ENCODE measurements at places on chromosomes 6 and 20.

DNA sequence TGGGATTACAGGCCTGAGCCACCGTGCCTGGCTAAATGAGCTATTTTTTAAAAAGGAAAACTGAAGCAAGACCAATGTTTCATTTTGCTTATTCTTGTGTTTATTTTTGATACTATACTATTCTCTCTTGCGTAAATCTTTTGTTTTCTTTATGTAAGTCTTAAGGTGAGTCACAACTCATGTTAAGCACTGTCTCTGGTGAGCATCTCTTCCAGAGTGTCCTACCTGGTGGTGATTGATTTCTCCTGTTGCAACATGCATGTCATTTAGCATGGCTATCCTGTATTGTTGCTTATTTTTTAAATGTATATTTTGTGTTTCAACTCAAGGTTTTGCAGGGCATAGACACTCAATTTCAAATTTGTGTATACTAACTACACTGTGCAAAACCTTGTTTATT is 336.0 kb downstream of the RFPL4B start:
- DNase-seq = no peak

- no peak for DNase-seq
Observed at GRCh38 chr20:19539191-19539590, 218.9 kb upstream of the RIN2 start.

GRCh38 chr20:46683011-46683667 is 6.1 kb downstream of the TP53RK start:
- DNase-seq = no peak

- no peak for DNase-seq
Observed at GRCh38 chr6:100959280-100959679, 78.2 kb upstream of the ASCC3 start.

DNA sequence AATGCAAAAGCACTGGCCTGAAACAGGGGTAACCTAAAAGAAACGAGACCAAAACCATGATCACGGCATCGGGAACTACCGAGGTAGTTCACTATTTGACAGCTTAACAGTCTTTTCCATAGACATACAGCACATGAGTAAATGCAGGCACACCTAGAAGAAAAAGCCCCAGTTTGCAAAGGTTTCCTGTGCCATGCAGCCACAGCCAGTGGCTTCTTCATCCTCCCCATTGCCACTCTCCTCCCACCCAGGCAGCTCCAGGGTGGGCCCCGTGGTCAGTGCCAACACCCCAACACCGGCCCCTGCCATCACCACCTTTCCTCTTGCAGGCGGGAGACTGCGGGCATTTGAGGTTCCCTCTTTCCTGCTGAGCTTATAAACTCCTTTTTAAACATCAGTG is 115.4 kb downstream of the SLC23A2 start:
- DNase-seq = no peak

GRCh38 chr6:235763-236360 is 56.4 kb upstream of the DUSP22 start:
- peak; percentile 88 for DNase-seq

DNA sequence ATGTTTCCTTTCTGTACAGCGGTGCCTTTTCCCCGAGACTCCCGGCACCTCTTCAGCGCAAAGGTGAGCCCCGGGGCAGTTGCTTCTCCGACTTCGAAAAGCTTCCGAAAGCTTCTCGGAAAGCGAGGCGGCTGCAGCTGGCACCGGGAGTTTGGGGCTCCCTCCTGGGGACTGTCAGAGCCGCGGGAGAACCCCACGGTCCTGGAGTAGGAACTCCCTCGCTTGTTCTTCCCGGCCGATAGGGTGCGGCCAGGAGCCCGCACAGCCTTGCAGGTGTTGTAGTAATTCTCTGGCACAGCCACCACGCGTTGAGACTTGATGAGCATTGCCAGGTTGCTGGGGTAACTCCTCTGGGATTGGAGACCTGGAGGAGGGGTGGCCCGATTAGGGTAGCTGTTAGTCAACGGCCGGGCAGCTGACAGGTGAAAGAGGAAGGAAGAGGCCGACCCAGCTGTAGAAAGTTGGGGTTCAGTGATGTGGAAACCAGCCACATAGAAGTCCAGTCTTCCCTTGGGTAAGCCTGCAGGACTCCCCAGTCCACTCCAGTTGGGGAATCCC is 721 bp downstream of the KDM1B start:
- DNase-seq = peak; percentile 66

- DNase-seq = no peak
Observed at GRCh38 chr6:1470040-1470439, 80.7 kb downstream of the FOXF2 start.

DNA sequence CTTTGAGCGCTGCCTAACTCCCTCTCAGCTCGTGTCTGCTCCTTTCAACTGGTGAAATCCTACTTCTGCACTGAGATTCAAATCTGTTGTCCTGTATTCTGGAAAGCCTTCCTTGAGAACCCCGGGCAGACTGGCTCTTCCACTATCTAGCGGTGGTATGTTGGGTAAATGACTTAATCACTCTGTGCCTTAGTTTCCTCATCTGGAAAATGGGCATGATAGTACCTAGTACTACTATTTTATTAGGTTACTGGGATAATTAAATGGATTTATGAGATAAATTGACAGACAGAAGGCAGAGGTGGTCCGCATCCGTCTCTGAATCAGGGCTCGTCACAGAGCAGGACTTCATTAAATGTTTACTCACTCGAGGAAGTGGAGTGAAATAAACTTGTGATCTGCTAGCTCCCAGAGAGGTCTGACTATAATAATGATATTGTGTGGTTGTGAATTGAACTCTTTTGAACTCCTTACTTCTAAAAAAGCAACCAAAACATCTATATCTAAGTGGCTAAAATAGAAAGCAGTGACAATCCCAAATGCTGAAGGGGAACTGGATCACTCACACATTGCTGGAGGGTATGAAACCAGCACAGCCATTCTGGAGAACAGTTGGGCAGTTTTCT is 26.6 kb downstream of the PPP1R16B start:
- no peak for DNase-seq

DNA sequence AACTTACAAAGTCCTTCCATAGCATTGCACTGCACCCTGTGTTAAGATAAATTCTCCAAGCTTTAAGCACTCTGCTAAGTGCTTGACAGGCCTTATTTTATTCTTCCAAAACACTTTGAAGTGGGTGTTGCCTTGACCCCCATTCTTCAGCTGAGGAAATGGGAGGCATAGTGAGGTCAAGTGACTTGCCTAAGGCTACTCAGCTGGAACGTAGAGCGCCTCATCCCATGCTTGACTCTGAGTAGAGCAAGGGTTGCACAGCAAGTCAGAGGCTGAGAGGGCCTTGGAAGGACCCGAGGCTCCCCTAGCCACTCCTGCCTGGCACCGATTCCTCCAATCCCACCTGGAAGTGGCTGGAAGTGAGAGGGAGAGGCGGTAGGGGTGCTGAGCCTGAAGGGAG is 19.6 kb upstream of the CSNK2A1 start:
- DNase-seq = no peak

- no peak for DNase-seq
Observed at GRCh38 chr20:43984587-43984986, 69.9 kb downstream of the TOX2 start.

GRCh38 chr6:160394654-160395035 is 46.5 kb downstream of the SLC22A3 start:
- DNase-seq = no peak

GRCh38 chr20:38997622-38998021 is 35.5 kb downstream of the DHX35 start:
- DNase-seq = peak; percentile 60

DNA sequence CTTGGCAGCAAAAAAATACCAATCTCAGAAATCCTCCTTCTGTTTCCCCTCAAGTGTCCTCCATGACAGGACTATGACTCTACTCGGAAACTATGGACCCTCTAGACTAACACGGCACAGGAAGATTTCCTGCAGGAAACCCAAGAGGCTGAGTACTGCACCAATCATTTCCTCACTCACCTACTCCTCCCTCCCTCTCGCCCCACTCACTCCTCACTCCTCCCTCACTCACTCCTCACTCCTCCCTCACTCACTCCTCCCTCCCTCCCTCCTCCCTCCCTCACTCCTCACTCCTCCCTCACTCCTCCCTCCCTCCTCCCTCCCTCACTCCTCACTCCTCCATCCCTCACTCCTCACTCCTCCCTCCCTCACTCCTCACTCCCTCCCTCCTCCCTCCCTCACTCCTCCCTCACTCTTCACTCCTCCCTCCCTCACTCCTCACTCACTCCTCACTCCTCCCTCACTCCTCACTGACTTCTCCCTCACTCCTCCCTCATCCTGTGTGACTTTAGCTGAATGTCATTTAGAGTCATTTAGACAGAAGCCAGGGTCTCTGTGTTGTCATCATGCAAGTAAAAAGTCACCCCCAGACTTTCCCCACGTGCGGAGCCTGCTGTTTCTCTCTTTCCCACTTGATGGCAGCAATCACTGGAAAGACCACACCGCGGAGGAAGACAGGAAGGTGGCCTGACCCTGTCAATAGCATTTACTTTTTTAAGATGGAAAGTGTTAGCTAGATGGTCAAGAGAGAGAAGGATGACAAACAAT is 226.8 kb upstream of the PDE10A start:
- DNase-seq = peak; percentile 37

GRCh38 chr6:108275976-108276375 is 15.1 kb upstream of the SNX3 start:
- no peak for DNase-seq

- no peak for DNase-seq
Observed at GRCh38 chr20:9919271-9920014, 80.6 kb upstream of the PAK5 start.

GRCh38 chr6:117491916-117492315 is 9.4 kb downstream of the DCBLD1 start:
- no peak for DNase-seq

DNA sequence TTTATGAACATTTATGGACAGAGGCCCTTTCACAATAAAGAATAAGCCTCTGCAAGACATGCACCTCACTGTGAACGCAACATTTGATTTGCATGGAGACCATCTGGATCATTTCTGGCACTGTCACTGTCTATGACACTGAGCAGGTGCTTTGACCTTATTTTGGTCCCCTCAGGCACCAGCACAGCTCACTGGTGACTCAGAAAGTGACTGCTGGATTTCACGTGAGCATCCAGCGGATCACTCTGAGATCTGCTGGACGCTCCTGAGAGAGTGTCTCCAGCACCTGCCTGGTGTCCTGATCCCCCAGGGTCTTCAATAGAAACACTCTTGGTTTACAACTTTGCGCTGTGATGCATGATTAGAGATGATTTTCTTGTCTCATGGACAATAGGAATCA is 375.7 kb downstream of the TENT5A start:
- no peak for DNase-seq

DNA sequence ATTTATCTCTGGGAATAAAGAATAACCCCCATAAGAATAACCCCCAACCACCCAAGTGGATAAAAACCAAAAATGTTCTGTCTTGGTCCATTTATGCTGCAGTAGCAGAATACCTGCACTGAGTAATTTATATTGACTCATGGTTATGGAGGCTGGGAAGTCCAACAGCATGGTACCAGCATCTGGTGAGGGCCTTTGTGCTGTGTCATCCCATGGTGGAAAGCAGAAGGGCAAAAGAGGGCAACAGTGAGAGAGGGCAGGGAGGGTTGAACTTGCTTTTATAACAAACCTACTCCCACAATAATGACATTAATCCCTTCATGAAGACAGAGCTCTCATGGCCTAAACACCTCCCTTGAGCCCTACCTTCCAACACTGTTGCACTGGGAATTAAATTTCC is 133.7 kb downstream of the ERMARD start:
- DNase-seq = no peak

GRCh38 chr6:135331002-135331401 is 149.9 kb downstream of the MYB start:
- DNase-seq = no peak

DNA sequence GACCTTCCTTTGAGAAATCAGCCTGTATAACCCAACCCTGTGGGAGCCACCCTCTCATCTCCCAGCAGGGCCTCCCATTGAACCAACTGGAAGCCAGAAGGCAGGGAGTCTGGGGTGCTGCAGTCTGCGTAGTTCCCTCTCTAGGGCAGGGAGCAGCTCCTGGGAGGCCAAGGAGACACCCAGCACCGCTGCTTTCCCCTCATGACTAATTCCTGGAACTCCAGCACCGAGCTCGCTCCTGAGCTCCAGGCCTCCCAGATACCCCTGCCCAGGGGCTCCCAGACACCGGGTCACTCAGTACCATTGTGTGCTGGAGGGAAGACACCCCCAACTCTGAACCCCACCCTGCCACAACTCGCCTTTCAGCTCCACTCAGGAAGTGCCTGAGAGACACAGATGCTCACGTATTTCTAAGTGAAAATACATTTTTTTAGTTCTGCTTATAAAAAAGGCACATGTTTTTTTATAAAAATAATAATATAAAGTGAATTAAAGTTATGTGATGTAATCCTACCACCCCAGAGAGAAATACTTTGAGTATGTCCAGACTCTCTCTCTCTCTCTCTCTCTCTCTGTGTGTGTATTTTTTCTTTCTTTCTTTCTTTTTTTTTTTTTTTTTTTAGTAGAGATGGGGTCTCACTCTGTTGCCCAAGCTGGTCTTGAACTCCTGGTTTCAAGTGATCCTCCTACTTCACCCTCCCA is 17.5 kb downstream of the PIM1 start:
- no peak for DNase-seq

- DNase-seq = no peak
Observed at GRCh38 chr20:43942201-43942590, 27.5 kb downstream of the TOX2 start.
